ENCODE measurements at places on chromosomes 2 and 18.
A peak's percentile ranks its signal among the peaks of the same experiment; 100 is the strongest.

GRCh38 chr2:233256048-233256447, 4.6 kb downstream of the ATG16L1 start:
- DNase-seq: no peak

GRCh38 chr2:100640431-100641124, 77.8 kb downstream of the PDCL3 start:
- DNase-seq: no peak

GRCh38 chr2:7620255-7620654, 703.0 kb downstream of the RNF144A start:
- no peak for DNase-seq

DNA sequence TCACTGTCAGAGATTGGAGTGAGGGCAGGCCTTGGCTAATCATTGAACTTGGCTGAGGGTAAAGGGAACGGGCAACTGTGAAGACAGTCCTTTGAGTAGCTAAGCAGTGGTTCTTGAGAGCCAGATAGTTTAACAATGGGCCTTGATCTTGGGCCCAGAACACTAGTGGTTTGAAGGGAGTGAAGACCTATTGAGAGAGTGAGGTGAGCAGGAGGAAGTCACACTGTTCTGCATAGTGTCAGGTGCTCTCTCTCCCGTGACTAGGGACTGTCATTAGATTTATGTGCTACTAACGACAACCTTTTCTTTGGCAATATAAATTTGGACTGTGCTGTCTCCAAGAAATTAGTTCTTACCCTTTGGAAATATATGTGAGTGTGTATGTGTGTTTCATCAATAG, 44.6 kb upstream of the ALMS1 start:
- no peak for DNase-seq

- no peak for DNase-seq
These were observed 365.9 kb upstream of the GALNT5 start for GRCh38 chr2:156891609-156892008.

DNA sequence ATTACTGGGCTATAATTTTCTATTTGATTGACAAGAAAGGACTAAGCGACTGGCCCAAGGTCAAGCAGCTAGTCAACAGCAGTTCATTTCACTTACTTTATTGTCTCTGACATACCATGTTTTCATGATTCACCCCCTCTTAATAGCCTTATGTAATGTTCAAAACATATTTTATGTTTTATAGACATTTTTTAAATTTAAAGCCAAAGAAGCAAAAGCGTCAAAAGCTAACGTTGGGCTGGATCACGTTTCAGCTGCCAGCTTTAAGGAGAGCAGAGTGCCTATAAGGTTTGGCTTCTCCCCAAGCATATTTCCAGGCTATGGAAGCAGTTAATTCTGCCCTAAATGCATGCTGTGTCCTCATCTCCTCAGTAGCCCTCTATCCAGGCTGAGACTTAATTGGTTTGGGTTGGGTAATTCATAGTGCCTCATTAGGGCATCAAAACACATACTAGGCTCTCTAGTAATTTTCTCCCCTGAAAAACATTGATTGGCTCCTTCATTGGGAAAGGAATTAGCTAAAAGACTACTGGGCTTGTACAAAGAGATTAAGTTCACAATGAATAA, 94.8 kb upstream of the CREB1 start:
- no peak for DNase-seq

DNA sequence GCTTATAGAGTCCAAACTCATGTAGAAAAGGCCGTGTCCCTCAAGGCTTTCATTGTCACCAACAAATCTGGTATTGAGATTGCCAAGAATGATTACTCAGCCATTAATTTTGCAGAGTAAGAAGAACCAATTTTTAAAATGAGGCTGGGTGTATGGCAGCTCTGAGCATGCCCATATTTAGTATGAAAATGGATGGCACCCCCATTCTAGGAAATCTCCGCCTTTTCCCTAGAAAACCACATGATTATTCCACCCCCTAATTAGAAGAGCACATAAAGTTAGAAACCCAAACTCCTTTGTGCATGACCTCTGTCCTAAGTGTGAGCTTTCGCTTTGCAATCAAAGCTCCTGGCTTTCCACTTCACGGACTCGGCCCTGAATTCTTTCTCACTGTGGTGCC, 14.1 kb upstream of the TXNL4A start:
- no peak for DNase-seq

DNA sequence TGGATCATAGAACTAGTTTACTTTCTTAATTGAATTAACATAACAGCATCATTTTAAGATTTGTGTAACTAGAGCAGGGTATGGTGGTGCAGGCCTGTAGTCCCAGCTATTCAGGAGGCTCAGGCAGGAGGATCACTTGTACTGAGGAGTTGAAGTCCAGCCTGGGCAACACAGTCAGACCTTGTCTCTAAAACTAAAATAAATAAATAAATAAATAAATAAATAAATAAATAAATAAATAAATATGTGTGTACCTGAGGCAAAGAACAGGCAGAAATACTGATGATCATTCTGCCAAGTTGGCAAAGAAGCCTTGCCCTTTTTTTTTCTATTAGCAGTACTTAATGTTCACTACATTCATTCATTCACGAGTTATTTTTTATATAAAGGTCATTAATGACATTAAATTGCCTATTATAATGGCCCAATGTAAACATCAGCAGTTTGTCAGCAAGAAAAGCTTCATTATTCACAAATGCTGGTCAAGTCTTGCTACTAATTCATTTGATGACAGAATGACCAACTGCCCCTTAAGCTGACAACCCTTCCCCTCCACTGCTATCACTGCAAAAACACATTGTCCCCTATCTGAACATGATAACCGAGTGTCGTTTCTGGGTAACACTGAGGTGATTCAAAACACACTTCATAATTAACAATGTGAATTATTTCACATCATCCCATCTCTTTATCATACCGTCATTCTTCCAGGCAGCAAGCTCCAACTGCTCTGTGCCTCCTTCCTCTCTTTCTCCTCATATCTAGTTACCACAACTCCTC, 39.0 kb downstream of the ARL5A start:
- DNase-seq: no peak

GRCh38 chr2:186950694-186951093, 101.7 kb upstream of the ZSWIM2 start:
- DNase-seq: no peak

- DNase-seq: no peak
These were observed 137.9 kb downstream of the MGAT5 start for GRCh38 chr2:134391751-134392160.

- DNase-seq: peak; percentile 41
These were observed 1.4 kb upstream of the HPCAL1 start for GRCh38 chr2:10300997-10301940.

DNA sequence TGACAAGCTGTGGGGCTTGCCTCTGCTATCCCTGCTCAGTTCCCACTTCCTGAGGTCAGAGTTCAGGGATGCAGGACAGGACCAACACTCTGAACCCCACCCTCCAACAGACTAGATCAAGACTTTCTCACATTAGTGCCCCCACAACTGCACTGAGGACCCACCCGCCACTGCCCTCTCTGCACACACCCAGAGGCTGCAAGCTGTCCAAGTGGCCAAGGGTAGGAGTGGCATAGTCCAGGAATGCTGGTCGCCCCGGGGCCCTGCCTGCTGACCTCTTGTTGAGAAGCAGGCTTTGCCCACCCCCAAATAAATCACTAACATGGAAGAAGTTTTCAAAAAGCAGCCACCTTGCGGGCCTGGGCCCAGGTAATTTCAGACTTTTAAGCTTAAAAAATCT, 5.5 kb upstream of the KIF1A start:
- DNase-seq: no peak

GRCh38 chr2:88016960-88017779, 823 bp upstream of the RNU2-63P start:
- DNase-seq: no peak

DNA sequence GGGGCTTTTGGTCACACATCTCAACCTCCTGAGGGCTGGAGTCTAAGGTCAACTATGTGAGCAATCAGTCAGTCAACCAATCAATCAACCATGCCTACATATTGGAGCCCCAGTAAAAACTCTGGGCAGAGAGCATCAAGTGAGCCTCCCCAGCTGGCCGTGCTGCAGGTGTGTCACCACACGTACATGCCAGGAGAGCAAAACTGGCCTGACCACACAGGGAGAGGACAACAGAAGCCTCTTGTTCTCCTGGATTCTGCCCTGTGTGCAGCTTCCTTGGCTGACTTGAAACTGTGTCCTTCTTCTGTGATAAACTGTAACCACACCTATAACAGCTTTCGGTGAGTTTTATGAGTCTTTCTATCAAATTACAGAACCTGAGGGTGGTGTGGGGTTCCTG, 25.9 kb downstream of the GPR35 start:
- DNase-seq: no peak
